NCI-H1092 treated with DMSO at 0.1 percent for 48 hours (cell line): ENCODE measurements at places on chromosomes 1 and 21.

DNA sequence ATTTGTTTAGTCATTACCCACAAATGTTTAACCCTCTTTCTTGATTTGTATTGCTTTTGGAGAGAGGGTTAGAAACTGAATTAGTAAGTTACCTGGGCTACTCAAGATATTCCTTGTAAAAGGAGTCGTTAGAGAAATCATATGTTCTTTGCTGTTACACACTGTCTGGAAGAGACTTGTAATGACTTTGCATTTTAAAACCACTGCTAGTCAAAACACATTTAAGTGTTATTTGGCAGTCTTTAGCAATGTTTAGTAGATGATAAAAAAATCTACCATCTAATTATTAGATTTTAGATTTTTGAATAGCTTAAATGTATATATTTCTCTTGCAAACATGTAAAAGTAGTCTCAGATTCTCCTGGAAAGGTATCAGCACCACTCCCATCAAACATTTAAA lies 6.6 kb downstream of the OSBPL9 start:
- DNase-seq, result no peak

- no peak for DNase-seq
These were observed 4.5 kb upstream of the DPH2 start for GRCh38 chr1:43965316-43965715.

GRCh38 chr21:44918581-44919033 lies 2.1 kb downstream of the ITGB2 start:
- DNase-seq, result no peak

- no peak for DNase-seq
These were observed 40.4 kb upstream of the GOLT1A start for GRCh38 chr1:204254031-204254661.

DNA sequence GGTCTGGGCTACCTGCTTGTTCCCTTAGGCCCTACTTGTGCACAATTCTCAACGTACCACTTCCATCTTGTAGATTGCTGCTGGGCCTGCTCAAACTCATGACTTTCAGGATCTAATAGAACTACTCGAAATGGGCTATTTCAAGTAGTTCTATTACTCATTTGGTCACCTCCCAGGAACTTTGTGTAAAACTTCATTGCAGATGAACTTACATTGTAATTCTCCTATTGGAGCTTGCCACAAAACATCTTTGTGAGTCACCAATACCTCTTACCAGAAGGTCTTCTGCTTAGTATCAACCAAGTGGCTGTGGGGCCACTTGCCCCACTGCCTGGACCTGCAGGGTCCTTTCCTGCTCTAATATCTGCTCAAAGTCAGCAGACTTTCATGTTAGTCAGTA lies 10.7 kb upstream of the MYOCOS start:
- DNase-seq, result no peak

- no peak for DNase-seq
These were observed 463.4 kb downstream of the CAMTA1 start for GRCh38 chr1:7248549-7249199.

DNA sequence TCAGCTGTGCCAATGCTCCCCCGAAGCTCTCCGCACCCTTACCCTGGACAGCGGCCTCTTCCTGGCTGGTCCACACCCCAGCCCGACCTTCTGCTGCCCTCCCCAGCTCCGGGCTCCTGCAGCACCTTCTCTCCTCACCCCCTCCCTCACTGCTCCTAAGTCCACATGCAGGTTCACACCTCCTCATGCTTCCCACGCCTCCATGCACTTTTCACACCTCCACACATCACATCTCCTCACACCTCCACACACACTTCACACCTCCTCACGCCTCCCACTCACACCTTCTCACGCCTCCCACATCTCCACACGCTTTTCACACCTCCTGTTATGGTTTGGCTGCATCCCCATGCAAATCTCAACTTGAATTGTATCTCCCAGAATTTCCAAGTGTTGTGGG lies 18.9 kb downstream of the GPR137B start:
- DNase-seq, result no peak

GRCh38 chr1:115074839-115075534 lies 14.3 kb downstream of the TSPAN2 start:
- no peak for DNase-seq

DNA sequence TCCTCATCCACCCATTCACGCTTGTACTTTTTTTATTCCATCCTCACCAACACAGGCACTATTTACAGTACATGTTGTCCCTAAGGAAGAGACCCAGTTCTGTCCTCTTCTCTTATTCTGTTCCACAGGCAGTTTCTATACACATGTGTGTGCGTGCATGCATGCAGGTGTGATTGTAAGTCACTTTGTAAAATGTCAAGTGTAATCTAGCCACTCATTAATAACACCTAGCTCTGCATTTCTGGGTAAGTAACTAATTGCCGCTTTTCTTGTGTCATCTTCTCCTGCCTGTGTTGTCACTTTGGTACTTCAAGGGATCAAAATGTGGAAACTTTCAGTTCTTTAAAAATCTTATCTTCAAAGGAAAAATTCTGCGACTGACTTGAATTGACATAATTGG lies 377.2 kb downstream of the SEC16B start:
- no peak for DNase-seq

- DNase-seq, result no peak
These were observed 7.4 kb downstream of the S100A9 start for GRCh38 chr1:153364766-153365666.
